HEK293T (cell line): ENCODE measurements at places on chromosomes 12 and 14.

DNA sequence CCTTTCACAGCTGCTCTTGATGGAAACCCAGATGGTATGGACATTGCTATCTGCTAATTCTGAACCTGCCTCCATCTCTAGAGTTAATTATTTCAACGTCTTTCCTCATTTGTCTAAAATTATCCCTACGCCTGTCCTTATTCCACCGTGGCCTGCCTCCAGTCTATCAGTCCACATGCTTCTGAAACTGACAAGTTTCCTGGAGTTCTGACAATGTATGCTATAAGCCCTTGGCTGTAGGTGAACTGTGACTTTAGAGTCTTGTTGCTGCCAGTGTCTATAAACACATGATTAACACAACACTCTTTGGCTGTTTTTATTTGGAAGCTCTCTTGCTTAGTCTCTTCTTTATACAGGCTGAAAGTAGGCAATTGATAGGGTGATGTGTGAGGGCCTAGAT lies 1052.9 kb downstream of the TMTC2 start:
- no peak for DNase-seq

DNA sequence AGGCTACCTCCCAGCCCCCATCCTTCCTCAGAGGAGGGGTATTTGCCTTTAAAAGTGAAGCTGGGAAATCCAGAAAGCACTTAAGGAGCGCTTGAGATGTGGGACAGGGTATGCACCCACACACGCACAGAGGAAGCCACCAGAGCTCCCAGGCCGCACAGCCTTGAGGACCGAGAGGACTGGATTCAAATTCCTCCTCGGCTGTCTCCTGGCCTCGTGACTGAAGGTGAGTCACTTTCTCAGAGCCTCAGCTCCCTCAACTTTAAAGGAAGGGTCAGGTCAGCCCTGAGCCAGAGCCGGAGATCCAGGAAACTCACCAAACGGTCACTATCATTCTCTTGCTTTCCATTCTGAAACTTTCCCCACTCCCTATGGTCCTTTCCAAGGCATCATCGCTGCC lies 37.6 kb downstream of the BCL11B start:
- no peak for DNase-seq

DNA sequence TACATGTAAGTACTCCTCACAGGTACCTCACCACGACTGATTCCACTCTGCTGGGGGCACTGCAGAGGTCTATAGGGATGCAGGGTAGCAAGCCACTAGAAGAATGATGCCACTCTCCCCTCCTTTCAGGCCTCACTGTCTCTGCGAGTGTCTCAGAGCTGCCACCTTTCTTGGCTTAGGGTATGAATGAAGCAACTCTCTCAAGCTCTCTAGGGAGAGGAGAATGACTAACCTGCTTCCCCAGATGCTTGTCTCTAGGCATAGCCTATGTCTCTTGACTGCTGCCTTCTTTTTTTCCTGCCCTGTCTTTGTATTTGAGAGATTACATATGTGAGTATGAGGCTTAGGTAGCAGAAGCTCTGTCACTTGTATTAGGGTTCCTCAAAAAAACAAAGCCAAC lies 566.5 kb upstream of the ATP2B1 start:
- no peak for DNase-seq

GRCh38 chr14:69475194-69475818 lies 9.2 kb upstream of the PLEKHD1 start:
- peak; percentile 53 for DNase-seq

- DNase-seq, result no peak
These were observed 3.4 kb downstream of the HSD17B6 start for GRCh38 chr12:56766535-56766934.

DNA sequence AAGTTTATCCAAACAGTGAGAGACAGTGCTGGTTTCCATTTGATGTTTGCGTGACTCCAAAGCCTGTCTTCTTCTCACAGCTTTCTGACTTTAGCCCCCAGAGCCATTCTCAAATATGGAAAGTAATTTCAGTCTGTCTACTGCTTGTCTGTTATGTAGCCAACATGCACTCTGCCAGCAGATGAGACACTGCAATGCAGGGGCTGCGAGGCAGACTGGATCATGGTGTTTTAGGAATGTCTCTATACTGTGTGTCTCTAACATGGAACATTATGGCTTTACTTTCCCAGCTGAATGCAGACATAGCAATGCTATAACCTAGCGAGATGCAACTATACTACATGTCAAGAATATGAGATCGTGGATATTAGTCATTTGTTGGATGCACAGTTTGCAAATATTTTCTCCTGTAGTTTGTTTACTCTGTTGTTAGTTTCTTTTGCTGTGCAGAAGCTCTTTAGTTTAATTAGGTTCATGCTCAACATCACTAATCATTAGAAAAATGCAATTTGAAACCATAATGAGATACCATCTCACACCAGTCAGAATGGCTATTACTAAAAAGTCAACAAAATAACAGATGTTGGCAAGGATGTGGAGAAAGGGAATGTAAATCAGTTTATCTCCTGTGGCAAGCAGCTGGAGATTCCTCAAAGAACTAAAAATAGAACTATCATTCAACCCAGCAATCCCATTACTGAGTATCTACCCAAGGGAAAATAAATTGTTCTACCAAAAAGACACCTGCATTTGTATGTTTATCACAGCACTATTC lies 235.8 kb upstream of the TMTC1 start:
- no peak for DNase-seq
